ENCODE measurements at places on chromosomes 2 and 18.

- no peak for DNase-seq
These were observed 154.8 kb upstream of the FHL2 start for GRCh38 chr2:105553538-105554196.

DNA sequence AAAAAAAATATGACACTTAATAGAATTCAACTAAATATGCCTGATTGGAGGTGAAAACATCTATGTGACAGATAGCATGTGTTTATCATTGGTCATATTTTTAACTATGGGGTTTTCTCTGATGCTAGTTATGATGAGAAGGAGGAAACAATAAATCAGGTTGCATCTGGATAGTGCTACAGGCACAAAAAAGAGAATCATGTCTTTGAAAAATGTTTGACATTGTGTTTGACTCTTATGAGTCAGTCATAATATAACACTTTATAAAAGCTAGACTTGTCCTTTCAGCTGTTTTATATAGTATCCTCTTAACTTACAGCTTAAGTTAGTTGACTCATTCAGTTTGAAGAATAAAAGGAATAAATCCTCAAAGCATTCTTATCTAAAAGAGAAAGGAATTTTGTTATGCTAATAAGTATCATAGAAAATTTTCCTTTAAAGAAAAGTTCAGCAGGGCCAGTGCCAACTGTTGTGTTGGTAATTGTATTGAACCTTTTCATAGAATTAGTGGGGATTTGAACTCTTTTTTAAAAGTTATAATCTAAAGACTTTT lies 78.4 kb upstream of the UBXN4 start:
- no peak for DNase-seq

GRCh38 chr2:158464426-158465281 lies 7.9 kb downstream of the PKP4 start:
- DNase-seq, result peak; percentile 24

- DNase-seq, result no peak
These were observed 806.8 kb downstream of the PLCL1 start for GRCh38 chr2:198611201-198611600.

- DNase-seq, result no peak
These were observed 33.7 kb upstream of the IL1R2 start for GRCh38 chr2:101958061-101958460.

DNA sequence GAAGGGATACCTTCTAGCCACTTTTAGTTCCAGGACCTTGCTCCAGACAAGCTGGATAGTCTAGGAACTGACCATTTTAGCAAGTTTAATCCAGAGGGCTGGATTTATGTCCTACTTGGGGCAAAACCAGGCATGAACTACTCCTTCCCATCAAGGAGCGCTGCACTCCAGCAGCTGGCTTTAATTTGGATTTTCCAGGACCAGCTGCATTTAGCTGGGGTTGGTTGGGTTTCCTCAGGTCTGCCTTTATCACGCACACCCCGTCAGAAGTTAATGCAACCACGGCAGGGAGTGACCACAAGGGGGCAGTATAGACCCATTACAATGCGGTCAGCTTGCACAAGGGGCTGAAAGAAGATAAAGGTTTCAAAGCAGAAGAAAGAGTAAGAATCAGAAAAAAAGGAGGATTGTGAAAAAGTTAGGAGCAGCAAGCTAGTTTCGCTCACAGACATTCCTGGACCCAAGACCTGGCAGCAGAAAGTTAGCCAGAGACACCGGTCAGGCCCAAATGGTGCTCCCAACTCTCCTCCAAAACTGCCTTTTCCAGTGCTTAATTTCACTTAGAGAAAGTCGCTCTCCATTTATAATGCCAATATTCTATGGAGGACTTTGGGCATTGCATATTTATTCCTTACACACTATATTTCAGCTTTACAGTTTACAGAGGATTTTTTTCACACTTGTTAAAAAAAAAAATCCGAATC lies 40.1 kb downstream of the SLC4A1AP start:
- DNase-seq, result peak; percentile 84

DNA sequence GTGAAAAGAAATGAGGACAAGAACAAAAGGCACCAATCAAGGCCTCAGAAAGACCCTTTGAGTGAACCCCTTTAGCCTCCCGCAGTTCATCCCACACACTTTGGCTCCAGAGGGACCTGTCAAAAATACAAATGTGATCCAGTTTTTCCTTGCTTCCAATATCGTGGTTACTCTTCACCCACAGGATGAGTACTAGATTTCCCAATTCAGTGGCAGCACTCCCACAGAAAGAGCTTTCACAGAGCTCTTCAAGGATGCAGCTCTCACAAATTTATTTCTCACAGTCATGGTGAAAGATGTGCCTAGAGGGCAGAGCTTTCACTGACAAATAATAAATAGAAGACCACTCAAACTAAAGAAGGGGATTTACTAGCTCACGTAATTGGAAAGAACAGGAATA lies 3.0 kb upstream of the GFPT1 start:
- DNase-seq, result no peak
